ENCODE measurements at places on chromosomes 4 and X.

DNA sequence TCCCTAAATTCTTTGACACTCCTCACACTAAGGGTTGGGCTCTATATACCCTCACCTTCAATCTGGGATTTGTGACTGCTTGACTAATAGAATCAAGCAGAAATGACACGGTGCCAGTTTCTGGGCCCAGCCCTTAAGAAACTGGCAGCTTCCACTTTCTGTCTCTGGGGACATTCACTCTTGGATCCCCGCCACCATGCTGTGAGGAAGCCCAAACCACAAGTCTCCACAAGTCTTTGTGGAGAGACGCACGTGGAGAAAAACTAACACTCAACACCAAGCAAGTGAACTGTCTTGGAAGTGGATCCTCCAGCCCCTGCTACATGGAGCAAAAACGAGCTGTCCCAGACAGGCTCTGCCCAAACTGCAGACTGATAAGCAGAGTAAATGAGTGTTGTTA lies 1.1 kb upstream of the EDNRA start:
- DNase-seq, result no peak

DNA sequence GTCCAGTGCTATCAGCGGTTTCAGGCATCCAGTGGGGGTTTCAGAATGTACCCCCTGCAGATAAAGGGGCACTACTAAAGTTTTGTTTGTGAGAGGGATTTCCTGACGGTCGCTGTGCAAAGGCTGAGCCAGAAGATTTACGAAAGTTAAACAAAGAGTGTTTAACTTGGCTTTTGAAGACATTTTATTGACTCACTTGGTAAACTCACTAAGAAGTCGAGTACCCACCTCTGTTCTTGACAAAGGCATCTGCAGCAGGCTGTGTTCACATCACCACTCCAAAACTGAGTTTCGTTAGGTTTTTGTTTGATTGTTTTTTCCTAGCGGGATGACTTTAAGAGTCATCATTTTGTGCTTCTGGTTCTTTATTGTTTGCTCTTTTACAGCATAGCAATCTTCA lies 143.9 kb upstream of the TBL1X start:
- no peak for DNase-seq

GRCh38 chr4:183158062-183158461 lies 59.0 kb downstream of the WWC2 start:
- DNase-seq, result no peak

- no peak for DNase-seq
Observed at GRCh38 chr4:38046727-38047489, 86.7 kb downstream of the PTTG2 start.

- DNase-seq, result no peak
Observed at GRCh38 chr4:143372093-143372915, 35.6 kb downstream of the GAB1 start.

GRCh38 chrX:47518144-47518543 lies 35.1 kb upstream of the ZNF41 start:
- no peak for DNase-seq

DNA sequence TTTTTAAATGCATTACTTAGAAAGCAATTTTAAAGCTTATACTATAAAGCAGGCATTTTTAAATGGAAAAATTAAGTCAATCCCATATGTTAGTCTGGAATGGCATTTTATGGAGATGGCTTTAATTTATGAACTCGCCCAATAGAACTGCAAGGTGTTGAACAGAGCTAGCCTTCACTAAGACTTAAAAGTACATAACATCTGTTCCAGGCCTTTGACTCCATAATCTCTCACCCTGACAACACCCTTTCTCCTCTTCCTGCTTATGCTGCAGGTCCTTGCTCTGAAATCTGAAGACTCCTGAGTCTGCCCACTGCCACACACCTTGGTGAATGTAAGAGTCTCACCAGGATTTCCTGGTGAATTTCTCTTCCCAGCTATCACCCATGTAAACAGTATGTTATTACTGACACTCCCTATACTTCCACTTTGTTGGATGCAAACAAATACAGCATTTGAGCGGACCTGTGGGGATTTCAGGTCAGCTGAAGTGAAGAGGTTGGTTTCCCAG lies 17.7 kb upstream of the SLC39A8 start:
- DNase-seq, result no peak

- DNase-seq, result no peak
Observed at GRCh38 chr4:10534820-10535219, 77.6 kb upstream of the ZNF518B start.

GRCh38 chr4:87633243-87633642 lies 16.8 kb upstream of the DMP1 start:
- DNase-seq, result no peak

DNA sequence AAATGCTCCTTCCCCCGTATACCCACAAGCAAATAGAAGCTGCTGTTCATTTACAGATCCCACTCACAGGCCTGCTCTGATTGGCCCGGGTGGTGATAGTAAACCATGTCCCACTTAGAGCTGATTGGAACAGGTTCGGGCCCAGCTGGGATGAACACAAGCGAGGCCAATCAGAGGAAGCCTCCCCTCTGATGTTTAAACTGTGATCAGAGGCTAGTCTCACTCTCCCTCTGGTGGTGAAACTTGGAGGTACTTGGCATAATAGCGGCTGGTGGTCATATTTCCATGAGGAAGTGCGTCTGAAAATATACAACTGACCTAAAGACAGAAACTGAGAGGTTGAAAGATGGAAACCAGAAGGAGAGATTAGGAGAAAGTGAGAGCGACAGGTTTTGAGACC lies 51.5 kb upstream of the TRPC3 start:
- DNase-seq, result peak; percentile 16

DNA sequence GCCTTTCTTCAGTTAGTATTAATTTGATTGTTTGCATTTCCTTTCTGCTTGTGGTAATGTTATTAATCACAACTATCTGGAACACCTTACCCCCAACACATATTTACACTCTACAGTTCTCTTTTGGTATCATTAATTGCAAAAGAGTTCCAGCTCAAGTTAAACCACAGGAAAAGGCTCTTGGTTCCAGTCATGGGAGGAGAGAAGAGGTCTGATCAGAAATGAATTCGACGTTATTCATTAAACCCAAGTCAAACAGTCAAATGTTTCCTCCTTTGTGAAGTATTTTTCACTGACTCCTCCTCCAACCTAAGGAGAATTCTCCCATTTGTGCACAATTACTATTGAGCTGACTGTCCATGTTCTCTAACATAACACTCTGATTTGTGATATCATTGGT lies 91.4 kb downstream of the SLC39A8 start:
- no peak for DNase-seq

DNA sequence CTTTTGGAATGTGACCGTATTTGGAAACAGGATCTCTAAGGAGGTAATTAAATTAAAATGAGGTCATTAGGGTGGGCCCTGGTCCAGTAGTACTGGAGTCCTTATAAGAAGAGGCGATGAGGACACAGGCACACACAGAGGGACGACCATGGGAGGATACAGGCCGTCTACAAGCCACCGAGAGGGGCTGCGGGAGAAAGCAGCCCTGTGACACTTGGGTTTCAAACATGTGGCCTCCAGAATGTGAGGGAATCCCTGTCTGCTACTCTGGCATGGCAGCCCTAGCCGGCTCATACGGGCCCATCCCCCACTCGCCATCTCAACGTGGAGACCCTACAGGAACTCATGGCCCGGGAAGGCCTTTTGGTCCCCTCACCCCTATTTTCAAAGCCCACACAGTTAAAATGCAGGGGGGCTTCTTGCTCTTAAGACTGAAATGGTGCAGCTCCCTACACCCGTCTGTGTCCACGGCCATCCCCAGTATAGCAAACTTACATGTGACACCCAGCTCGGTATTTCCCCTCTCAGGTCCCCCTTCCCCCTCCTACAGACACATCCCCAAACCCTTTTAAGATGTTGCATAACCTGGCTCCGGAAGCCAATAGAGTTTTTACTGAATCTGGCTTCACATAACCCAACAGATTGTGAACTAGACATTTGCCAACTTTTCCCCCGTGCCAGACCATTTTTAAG lies 124.1 kb upstream of the TBL1X start:
- no peak for DNase-seq

DNA sequence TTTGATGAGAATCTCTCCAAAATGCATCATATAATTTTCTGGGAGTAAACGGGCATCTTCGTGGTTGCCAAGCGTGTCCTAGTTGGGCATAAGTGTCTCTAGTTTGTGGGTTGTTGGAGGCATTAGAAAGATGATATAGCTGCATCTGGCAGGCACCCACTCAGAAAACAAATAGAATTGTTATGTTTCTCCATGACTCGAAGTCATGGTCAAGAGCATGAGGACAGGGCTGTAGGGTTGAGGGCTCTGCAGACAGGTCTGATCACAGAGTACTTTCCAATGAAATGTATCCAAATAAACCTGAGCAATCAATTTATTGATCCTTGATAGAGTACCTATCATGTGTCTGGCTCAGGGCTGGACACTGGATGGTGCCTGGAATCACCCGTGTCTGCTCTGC lies 82.7 kb downstream of the SORCS2 start:
- no peak for DNase-seq

DNA sequence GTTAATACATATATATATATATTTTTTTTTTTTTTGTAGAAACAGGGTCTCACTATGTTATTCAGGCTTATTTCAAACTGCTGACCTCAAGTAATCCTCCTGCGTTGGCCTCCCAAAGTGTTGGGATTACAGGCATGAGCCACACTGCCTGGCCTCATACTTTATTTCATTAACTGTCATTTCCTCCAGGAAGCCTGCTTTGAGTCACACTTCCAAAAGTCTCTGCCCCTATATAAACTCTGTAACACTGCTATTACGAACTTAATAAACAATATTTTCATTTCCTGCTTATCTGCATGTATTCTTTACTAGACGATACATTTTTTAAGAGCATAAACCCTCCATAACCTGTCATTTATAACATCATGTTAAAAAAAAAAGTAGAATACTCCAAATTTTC lies 167.2 kb downstream of the WDFY3 start:
- DNase-seq, result no peak

DNA sequence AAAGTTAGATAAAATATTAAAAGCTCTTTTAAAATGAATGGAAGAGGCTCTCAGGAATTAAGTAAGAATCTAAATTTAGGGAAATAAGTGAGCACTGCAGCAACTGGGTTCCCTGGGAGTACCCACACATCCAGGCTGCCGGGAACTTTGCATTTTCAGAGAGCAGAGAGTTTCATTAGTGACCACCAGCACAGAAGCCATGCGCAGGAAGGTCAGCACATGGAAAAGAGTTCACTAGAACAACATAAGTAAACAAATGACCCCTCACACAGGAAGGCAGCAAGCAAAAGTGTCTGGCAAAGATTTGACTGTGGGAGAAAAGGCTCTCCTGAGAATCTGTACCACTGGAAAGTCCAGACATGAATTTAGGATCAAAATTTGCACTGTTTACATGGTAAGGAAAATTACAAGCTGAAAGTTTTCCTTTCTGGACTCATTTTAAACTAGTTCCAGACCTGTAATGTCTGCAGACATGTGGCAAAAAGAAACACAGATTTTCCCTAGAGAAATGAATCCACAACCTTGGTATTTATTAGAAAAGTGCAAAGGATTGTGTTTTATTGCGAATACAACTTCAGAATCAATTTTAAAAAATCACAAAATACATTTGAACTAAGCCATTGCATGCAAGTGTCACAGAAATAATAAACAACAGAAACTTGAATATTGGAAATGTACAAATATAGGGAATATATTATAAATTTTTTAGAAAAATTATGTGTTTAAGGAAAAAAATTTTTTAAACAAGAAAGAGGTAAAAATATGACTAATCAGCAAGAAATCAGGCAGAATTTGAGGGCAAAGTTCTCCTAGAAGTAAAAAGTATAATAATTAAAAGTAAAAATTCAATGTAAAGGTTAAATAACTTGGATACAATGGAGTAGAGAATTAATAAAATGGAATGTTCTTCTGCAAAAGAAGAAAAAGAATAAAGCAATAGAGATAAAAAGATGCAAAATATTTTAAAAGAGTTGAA lies 18.4 kb upstream of the MYOZ2 start:
- no peak for DNase-seq

DNA sequence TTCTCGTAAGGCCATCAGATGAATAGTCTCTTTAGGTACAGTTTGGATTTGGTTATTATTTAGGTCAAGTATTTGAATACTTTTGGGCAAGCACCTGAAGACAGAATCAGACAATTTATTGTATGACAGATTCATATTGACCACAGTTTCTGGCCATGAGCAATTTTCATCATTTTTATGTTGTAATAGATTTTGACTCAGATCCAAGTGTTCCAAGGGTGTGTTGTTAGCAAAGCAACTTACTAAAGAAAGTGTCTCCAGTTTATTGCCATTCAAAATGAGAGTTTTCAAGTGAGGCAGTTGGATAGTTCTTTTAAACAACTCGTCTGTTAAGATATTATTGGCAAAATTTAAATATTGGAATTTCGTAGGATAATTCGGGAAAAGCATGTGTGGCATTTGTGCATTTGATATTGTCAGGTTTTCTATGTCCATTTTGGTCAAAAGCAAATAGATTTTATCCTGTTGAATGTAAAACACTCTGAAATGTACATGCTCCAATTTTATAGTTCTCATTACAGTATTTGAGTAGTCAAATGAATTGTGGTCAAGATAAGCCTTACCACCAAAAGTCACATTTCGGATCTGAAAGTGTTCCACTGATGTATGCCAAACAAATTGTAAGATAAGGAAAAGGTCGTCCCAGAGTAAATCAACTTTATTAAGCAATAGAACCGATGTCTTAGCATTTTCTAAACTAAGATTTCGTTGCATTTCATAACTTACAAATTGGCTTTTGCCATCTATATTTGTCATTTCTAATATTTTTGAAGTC lies 8.4 kb downstream of the TLR10 start:
- DNase-seq, result no peak

DNA sequence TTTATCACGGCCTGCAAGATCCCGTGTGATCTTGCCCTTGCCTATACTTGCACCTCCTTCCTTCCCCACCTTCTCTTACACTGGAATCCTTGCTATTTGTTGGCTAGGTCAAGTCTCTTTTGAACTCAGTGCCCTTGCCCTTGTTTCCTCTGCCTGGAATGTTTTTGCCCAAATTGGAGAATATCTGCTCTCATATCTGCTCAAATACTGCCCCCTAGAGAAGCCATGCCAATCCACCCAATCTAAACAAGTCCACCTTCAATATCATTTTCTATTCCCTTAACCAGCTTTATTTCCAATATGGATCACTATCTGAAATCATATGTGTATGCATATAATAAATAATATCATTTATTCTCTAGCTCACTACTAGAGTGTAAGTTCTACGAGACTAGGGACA lies 1044.2 kb upstream of the FTHL17 start:
- DNase-seq, result no peak

DNA sequence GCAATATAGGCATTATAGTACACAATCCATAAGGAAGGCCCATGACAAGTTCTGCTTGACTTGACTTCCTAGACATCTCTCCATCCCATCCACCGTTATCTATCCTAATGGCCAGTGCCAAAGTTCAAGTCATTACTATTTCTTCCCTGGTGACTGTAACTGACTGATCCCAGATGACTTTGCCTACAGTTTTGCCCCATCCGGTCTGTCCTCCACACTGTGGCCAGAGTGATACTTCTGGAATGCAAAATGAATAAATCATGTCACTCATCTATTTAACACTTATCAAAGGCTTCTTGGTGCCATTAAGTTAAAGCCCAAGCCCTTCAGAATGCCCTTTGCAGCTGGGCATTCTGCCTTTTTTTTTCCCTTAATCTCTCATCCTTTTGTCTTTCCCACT lies 130.8 kb downstream of the PPARGC1A start:
- DNase-seq, result no peak
